Natural killer cell (primary cell): ENCODE measurements at places on chromosomes 13 and 19.
A peak's percentile ranks its signal among the peaks of the same experiment; 100 is the strongest.

DNA sequence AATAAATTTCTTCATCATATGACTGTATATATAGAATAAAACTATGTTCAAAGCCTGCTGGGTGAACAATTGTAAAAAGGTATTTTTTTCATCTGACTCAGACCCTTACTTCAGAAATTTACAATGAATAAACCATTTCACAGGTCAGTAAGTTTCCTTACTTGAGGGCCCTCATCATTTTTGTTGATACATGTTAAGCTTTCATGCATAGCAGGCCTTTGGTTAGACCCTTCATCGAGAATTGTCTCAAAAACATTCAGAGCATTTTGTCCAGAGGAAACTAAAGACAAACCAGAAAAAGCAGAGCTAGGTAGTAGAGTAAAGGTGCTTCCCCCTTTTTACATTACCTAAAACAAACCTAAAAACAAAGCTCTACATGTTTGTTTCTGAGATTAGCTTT, 46.2 kb downstream of the FNDC3A start:
- DNase-seq = no peak

- no peak for DNase-seq
Observed at GRCh38 chr13:53941588-53942190, 913.1 kb downstream of the OLFM4 start.

DNA sequence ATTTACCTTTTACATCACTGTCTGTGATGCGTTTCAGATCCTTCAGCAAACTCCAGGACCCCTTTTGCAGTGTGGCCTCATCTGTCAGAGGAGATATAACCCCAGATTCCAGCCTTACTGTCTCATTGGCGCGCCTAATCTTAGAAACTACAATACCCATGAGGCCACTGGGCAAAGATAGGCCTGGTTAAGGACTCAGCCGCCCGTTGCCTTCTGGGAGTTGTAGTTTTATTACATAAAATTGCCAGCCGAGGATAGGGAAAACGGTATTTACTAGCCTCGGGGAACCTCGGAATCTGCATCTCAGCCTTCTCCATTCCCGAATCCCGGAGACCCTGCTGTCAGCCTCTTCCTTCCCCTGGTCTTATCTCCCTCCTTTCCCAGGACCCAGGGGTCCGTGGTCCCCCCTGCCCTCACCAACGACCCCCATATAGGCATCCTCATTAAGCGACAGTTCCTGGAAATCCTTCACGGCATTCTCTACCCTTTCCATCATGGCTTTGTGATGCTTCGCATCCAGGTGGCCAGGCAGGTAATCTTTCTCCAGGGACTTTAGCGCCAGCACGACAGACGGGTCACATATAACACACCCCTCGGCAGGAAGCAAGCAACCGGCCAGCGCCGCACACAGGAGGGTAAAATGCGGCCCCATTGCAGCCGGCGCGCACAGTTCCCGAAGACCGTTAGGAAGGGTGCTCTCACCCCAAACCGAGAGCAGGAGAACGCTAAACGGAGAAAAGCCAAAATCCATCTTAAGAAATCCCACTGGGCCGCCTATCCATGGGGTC, 1.3 kb downstream of the IZUMO1 start:
- DNase-seq = no peak

- DNase-seq = no peak
Observed at GRCh38 chr19:5045956-5046338, 77.0 kb downstream of the KDM4B start.

GRCh38 chr19:29836409-29836825, 24.6 kb downstream of the CCNE1 start:
- no peak for DNase-seq

DNA sequence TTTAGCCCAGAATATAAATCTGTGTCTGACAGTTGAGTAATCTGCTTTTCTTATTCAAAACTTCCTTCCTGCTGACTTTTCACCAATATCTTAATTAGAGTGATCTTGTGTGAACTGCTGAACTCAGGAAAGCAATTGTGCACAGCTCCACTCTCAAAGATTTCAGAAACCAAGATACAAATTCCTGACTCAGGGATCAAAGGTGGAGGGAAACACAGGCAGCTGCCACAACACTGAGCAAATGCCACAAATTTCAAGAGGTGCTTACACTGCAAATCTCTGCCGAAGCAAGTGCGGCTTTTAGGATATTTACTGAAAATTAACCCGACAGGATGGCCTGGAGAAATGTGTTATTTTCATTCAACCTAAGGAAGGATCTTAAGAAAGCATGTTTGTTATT, 111.4 kb downstream of the STOML3 start:
- no peak for DNase-seq

DNA sequence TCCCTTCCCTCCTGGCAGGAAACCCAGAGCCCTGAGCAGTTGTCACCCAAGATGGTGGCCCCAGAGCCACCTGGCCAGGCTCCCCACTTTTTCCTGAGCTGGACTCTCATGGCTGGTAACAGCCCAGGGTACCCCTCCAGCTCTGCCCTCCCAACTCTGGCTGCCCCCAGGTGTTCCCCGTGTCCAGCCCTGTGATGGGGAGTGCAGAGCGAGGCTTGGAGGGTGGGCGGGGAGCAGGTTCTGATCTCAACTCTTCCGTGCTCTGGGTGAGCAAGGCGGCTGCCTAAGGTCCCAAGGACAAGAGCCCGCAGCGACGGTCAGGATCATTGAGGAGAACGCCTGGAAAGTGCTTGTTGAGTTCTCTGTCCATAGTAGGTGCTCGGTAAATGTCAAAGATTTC, 54.7 kb upstream of the GAS6 start:
- DNase-seq = no peak

DNA sequence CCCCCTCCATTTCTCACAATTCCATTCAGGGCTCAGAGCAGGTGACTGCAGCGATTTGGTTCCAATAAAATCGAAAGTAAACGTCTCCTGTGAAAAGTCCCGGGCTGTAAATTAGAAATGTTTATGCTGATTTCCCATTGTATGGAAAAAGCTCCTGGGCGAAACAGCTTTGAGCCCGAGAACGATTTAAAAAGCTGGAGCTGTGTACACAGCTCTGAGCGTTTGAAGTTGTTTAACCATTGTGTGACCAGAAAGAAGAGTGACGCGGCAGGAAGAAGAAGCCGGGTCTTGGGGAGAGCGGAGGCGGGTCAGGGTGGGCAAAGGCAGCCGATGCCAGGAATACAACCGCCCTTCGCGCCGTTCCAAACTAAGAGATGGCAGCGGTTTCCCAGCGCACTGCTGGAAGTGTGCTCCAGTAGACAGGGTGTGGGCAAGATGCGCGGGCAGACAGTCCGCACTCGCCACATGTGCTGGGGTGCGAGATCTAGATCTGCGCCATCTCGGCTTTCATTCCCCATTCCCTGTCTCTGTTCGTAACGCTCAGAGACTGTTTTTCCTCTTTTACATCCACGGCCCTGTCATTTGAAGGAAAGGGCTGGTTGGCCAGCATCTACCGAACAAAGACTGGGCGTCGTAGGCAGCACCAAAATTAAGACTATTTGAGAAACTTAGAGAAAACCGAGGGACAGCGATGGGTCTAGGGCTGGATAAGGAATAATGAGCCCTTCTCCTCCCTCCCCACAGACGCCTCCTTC, 960 bp upstream of the GSX1 start:
- peak; percentile 8 for DNase-seq

DNA sequence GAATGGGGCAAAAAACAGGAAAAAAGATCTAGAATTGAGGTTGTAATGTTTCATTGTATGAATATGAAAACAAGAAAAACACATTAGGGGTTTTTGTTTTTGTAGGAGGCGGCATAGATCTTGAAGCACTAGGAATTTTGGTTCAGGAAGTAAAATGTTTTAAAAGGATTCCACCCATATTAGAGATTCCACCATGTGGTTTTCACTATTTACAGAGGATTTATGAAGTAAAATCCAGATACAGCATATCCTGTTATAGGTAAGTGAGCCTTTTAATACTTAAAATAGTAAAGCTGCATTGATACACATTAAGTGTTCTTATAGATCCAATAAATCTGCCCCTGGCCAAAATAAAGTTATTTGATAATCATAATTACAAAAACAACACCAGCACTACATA, 61.4 kb downstream of the MICU2 start:
- DNase-seq = no peak

GRCh38 chr19:32674153-32674930, 638 bp downstream of the ANKRD27 start:
- DNase-seq = no peak

DNA sequence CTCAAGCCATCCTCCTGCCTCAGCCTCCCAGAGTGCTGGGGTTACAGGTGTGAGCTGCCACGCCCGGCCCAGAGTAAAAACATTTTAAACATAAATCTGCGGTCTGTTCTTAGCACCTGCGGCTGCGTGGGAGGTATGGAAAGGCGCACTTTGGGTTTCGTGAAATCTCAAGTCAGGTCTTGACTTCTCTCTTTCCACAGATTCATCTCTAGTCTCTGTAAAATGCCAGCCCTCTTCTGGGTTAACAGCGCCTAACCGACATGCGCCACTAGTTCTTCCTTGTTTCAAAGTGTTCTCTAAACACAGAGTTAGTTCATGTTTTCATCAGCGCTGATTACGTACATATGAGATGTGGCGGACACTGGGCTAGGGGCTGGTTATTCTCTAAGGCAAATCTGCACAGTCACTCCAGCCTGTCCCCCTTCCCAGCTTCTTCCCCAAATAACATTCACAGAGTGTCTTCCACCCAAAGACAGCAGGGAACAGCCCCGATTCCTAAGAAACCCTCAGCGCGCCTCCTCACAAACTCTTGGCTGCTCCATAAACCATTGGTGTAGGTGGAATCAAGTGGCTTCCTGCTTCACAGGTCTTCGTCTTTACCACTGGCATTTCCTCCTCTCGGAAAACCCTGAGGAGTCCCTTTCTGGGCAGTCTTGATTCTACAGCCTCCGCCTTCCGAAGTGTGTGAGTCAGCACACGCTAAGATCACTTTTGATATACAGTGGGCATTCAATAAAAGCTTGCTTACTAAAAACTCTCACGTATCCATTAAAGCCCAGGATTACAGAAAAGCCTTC, 1.4 kb downstream of the PARP4 start:
- DNase-seq = peak; percentile 37

- DNase-seq = no peak
Observed at GRCh38 chr13:49225223-49226042, 5.3 kb downstream of the MLNR start.

DNA sequence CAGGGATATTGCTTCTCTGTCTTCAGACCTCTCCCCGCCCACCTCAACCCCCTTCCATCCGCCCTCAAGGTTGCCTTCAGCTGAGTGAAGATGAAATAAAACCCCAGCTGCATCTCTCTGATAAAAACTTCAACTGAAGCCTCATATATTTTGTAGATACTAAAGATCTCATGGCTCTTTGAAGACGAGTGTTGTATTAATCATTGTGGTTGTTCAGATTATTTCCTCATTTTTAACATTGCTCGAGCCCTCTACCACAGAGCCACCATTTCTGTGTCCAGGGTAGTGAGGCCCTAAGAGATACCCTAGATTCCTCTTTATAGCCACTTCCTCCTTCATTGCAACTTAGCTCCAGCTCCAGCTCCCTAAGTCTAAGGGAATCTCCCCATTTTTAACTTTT, 312.8 kb upstream of the ZNF507 start:
- DNase-seq = no peak

GRCh38 chr13:102017248-102017647, 384.6 kb downstream of the FGF14 start:
- DNase-seq = no peak

GRCh38 chr19:40933025-40933424, 51.0 kb upstream of the CYP2A7 start:
- DNase-seq = no peak

- DNase-seq = no peak
Observed at GRCh38 chr19:34482380-34483250, 1.1 kb downstream of the WTIP start.

GRCh38 chr19:12952488-12953137, 4.4 kb downstream of the GADD45GIP1 start:
- DNase-seq = no peak

GRCh38 chr19:53546758-53547513, 9.0 kb downstream of the ZNF331 start:
- DNase-seq = no peak

GRCh38 chr13:64505336-64505910, 2724.7 kb downstream of the PCDH9 start:
- DNase-seq = no peak

DNA sequence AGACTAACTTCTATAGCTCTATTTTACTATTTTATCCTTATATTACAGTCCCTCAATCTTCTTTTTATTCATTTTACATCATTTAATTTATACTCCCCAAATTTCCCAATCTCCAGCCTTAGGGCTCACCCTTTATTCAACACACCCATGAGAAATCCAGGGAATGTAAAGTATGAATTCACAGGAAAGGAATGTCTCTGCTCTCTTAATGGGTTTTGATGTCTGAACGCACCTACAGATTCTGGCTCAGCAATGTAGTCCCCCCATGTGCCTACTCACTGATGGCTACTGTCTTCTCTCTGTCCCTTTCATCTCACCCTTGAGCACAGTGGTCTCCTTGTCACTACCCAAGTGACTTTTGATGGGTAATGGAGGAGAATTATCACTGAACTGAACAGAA, 32.8 kb downstream of the TNFSF13B start:
- no peak for DNase-seq

GRCh38 chr13:25912961-25913360, 138.9 kb downstream of the SHISA2 start:
- no peak for DNase-seq

DNA sequence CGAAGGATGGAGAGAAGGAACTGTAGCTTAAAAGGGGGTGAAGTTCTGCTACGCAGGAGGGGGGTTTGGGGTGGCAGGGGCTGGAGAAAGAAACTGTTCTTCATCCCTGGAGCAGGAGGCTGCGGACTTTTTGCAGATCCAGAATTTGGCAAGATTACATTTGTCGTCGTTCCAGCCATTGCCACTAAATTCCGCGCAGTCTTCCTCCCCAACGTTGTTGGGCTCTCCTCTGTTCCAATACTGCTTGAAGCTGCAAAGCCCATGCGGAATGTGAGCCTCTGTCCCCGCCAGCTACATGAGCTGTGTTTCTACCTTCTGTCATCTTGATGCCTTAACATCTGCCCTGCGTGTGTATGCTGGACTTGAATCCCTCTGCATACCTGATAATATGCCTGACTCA, 4.3 kb downstream of the CD209 start:
- DNase-seq = no peak

GRCh38 chr19:1936430-1936829, 4.5 kb upstream of the CSNK1G2 start:
- DNase-seq = no peak

DNA sequence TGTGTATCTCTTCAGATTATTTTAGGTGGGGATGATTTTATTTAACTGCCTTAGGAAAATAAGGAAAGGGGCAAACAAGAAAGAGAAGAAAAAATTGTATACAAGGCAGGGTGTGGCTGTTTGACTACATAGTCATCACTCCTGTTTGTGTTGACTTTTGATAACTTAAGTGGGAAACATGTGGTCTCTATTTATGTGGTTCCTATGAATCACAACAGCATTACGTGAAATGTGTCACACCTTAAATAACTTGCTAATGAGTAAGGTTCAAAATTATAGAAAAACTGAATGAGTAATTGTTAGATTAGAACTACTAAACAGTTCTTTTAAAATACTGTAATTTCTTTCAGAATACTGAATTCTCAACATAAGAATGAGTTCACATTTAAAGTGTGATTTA, 69.3 kb downstream of the LMO7 start:
- DNase-seq = no peak

GRCh38 chr13:32036126-32036695, 4.6 kb downstream of the FRY start:
- no peak for DNase-seq
